ENCODE measurements at places on chromosomes 3 and 15.

- DNase-seq = no peak
Observed at GRCh38 chr3:111910806-111911205, 51.7 kb downstream of the PHLDB2 start.

GRCh38 chr3:74591342-74591741, 23.1 kb downstream of the CNTN3 start:
- DNase-seq = no peak

DNA sequence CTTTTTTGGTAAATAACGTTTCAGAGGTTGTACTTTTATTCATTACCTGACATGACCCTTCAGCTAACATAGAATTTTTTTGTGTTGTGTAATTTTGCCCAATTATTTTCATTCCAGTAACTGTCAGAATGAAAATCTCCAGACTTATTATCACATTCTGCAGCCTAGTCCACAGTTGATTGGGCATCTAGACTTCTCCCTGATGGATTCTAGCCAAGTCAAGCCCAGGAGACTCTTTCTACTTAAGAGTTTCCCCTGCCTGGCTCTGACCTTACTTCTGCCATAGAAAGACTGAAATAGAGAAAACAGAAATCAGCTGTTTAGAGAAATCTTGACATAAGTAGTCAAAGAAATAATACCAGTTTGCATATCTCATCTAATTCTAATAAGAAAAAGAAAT, 82.9 kb upstream of the CDAN1 start:
- no peak for DNase-seq

DNA sequence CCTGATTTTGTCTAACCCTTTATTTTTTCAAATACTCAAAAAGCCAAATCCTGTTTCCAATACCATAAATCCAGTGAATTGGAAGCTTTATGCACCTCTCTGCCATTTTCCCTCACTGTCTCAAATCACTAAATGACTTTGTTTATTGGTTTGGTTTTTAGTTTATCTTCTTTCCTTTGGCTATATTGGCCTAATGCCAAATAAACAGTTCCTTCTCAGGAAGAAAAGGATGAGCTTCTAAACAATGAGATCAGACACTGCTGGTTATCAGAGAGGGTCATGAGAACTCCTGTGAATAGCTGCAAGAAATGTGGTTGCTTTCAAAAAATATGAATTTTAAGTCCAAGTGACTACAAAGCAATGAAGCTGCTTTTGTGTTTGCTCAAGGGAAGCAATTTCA, 359.9 kb downstream of the MECOM start:
- DNase-seq = no peak

DNA sequence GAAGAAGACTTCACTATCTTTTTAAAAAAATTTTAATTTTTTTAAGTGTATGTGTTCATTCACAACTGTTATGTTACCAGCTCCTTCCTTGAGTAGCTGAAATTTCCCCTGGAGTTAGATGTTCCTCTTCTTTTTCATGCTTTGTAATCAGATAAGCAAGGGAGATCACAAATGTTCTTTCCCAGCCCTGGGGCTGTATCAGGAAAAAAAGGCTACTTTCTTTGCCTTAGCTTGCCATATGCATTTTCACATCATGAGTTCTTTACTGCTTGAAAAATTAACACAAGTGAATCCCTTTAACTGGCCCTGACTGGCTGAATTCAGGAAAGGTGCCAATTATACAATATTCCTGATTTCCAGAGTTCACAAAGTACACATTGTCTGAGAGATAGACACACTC, 353.2 kb upstream of the ATP11B start:
- DNase-seq = no peak

DNA sequence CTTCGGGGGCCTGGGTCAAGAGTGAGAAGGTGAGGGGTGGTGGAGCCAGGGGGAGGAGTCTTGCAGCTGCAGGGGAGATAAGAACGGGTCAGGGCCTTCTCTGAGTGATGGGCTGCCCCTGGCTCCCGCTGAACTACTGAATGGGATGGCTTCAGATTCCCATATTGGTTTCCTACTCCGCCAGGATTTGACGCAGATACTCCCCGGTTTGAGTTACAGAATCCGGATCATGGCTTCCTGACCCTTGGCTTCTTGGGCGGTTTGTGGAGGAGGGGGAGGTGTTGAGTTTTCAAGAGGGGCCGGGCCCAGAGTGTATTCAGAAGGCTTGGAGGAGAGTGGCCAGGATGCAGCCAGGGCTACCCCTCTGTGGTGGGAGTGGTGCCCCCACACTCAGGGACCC, 119.9 kb upstream of the ATP2B2 start:
- no peak for DNase-seq

DNA sequence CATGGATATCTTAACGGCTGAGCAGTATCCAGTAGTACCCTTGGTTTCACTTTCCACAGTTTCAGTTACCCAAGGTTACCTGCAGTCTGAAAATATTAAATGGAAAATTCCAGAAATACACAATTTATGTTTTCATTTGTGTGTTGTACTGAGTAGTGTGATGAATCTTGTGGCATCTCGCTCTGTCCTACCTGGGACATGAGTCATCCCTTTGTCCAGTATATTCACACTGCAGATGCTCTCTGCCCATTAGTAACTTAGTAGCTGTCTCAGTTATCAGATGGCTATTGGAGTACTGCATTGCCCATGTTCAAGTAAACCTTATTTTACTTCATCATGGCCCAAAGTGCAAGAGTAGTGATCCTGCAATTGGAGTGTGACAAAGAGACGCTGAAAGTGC, 26.1 kb downstream of the GASK1A start:
- DNase-seq = no peak

Data from stimulated activated CD8-positive, alpha-beta memory T cell treated with anti-CD3 and anti-CD28 coated beads, Interleukin-4, amount 100 ng/mL, for 1 hour (primary cell).